ENCODE measurements at places on chromosomes 7 and 10. TPM values are rescaled to one million over a fixed set of nuclear protein-coding genes. Genes with fewer than 3 reads are reported as not detected.
A peak's percentile ranks its signal among the peaks of the same experiment; 100 is the strongest.

- no peak for DNase-seq
Measured at GRCh38 chr7:140512317-140513000, 33.2 kb upstream of the MKRN1 start.

GRCh38 chr10:26624006-26624405, 73.5 kb upstream of the PDSS1 start:
- DNase-seq: no peak

DNA sequence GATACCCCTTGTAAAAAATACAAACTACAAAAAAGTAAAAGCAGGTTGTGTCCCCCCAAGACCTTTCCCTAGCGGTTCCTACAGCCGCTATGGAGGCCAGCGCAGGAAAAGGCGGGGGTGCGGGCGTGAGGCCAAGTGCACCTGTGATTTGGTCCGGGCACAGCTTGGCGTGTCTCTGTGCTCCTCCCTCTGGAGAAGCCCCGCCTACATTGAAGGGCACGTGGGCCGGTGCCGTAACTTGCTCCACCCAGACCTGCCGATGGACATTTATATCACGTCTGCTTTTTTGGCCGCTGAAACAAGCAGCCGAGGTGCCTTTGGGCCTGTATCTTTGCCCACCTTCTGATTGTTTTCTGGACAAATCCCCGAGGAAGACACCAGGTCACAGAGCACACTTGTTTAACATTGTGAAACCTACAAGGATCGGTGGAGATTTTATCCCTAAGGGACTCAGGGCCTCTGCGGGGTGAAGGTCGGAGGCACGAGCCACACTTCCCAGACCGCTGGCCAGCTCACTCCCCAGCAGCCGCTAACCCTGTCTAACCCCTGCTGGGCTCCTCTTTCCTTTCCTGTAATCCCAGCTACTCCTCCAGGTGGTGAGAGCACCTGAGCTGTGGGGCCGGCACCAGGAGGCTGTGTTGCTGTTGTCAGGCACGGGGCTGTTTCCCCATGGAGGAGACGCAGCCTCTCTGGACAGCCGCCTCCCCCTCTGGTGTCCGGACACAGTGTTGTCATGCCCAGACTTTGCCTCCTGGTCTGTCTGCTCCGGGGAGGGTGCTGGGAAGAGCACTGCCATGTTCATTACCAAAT, 18.8 kb upstream of the INPP5A start:
- peak; percentile 0 for DNase-seq

DNA sequence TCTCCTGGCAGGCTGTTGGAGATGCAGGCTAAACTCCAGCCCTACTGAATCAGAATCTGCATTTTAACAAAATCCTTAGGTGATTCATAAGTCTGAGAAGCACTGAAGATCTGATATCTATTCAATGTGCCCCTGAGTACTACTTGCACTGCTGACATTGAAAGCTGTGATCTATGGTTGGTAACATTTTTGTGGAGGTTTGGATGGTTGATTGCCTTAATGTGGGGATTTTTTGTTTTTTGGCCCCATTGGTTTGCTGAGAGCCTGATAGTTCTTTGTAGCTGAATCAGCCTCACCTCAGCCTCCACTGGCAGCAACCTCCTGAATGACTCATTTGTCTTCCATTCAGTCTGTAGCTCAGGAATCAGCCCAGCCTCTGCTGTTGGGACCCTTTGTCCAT, 14.7 kb upstream of the LRRN3 start:
- DNase-seq: no peak

TCF7L2 gene
- total RNA-seq: 3.9 TPM
